Glutamatergic neuron (in vitro differentiated cells): ENCODE measurements at places on chromosomes 2 and 18. TPM values are rescaled to one million over a fixed set of nuclear protein-coding genes. Genes with fewer than 3 reads are reported as not detected.

- no peak for DNase-seq
Observed at GRCh38 chr2:218244665-218245064, 16.1 kb upstream of the GPBAR1 start.

- DNase-seq, result peak; percentile 57
Observed at GRCh38 chr2:6069381-6069780, 377.2 kb downstream of the SOX11 start.

UGT1A8 gene
- total RNA-seq, result not detected

- no peak for DNase-seq
Observed at GRCh38 chr2:166042356-166042755, 85.5 kb downstream of the SCN1A start.

DNA sequence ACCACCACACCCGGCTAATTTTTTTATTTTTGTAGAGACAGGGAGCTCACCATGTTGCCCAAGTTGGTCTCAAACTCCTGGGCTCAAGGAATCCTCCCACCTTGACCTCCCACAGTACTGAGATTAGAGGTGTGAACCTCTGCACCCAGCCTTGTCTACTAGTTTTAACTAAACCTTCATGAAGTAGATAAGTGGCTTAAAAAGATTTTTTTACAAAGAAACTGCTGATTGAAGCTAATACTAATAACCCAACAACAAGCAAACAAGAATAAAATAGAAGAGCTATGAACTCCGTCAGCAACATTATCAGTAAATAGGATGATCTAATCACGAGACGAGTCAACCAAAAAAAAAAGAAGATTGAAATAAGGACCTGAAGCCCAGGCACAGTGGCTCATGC, 18.8 kb downstream of the NDUFB3 start:
- no peak for DNase-seq

GRCh38 chr2:218345491-218346236, 11.0 kb upstream of the CATIP start:
- DNase-seq, result no peak

GRCh38 chr2:29596584-29596983, 324.8 kb downstream of the ALK start:
- DNase-seq, result no peak

KLHL14 gene
- total RNA-seq, result not detected

MAP4K4 gene
- total RNA-seq, result 756 TPM

HOXD9 gene
- 0.44 TPM for total RNA-seq

DNA sequence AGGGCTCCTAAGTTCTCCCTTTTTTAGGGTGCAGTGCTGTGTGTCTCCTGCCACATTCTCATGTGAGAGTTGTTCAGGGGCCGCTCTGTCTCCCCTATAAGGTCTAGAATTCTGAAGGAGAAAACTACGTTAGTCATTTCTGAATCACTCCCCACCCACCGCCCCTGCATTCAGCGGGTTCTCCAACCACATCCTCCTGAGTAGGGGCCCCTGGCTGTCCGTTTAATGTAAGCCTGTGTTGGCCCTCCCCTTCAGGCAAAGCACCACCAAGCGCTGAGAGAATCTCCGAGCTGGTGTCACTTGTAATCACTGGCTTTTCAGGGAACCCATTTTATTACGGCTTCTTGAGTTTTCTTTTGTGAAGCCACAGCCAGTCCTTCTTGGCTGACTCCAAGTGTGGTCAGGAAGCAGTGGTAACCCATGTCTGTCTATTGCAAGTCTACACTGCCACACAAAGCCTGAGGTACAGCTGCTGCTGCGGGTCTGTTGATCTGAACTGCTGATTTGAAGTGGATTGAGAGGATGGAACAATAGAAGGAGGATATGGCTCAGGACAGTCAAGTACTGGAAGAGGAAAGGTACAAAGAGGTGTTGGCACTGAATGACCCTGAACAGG, 16.9 kb downstream of the LCT start:
- no peak for DNase-seq

PSD4 gene
- 1.2 TPM for total RNA-seq

DNA sequence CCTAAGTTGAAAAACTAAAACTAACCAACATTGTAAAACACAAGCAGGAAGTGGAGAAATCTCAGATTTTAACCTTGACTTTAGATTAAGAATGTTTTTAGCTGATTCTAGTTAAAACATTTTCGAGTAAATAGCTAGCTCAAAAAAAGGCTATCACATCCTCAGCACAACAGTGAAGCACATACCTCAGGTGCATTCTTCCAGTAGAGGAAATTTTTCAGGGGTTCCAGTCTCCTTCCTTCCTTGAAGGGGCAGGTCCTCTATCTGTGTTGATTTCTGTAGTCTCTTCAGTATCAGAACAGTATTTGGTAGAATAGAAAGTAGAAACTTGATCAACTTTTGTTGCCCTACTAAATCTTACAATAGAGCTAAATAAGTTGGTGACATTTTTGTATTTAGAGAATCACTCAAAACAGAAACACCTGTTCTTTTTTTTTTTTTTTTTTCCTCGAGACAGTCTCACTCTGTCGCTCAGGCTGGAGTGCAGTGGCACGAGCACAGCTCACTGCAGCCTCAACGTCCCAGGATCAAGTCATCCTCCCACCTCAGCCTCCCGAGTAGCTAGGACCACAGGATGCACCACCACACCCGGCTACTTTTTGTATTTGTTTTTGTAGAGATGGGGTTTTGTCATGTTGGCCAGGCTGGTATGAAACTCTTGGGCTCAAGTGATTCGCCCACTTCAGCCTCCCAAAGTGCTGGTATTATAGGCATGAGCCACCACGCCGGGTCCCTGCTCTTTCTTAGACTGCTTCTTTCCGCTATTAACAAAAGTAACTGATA, 6.9 kb upstream of the GPR155 start:
- no peak for DNase-seq

DNA sequence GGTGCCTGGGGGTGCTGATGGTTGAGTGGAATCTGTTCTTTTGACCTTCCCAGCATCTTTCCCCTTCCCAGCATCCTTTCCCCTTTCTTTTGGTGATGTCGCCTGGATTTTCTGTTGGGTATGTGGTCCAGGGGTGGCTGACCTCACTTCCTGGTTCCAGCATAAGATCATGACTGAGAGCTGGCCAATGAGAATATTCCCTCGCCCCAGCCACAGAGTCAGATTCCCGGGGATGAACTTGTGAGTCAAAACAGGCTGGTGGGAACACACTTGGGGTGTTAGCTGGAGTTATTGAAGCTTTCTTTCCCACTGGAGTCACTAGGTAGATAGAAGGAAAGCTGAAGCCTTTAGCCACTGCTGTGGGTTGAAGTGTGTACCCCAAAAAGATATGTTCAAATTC, 28.0 kb upstream of the FOSL2 start:
- DNase-seq, result no peak

- no peak for DNase-seq
Observed at GRCh38 chr2:118847762-118848172, 319 bp upstream of the EN1 start.

LYPD6B gene
- 0.69 TPM for total RNA-seq

DNA sequence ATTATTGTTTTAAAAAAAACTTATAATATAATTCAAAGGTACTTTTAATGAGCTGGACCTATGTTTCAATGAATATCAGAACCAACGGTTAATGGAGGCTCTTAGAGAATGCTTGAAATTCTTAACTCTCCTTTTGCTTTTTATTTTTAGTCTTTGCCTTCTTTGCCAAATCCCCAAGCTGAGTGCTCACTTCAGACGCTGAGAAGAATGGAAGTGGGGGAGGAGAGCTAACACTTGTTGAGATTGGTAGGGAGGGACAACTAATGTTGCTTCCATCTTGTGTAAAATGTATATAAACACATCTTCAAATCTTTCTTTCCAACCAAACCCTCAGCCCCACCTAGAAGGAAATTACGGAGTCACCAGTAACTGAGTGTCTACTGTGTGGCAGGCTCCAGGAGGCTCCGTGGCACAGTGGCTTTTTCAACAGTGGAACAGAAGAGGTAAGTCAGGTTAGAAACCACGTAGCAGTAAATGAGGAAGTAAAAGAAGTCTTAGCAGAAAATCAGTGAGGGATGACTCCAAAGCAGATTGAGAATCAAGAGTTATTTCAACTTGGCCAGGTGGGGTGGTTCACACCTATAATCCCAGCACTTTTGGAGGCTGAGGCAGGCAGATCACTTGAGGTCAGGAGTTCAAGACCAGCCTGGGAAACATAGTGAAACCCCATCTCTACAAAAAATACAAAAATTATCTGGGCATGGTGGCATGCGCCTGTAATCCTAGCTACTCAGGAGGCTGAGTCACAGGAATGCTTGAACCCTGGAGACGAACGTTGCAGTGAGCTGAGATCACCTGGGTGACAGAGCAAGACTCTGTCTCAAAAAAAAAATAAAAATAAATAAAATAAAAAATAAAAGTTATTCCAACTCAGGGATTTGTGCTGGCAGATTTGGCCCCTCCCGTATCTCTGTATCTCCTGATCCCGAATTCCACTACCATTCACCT, 45.0 kb upstream of the CREB1 start:
- DNase-seq, result no peak
